ENCODE measurements at places on chromosomes 4 and X.

DNA sequence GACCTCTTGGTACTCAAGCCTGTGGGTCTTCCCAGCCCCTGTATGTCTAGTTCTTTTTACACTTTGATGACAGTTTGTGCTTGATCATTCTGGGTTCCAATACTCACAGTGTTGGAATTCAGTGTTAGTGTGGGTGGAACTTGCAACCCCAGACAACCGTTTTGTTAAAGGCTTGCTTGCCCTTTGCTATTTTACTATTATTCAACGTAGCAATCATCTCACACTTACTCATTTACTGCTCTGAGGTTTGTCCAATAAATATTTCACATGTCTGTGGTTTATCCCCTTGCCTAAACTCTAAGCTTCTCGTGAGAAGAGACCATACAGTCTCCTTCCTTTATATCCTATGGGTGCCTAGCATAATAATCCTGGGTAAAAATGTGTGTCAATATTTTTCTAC, 15.3 kb downstream of the CCNG2 start:
- peaks cover 28% of the 10 kb centered on the region for H3K36me3 ChIP-seq
- peaks cover 15% of the 10 kb centered on the region for H3K4me1 ChIP-seq
- DNase-seq: no peak
- H3K27me3 ChIP-seq: no peaks in the 10 kb centered on the region
- H3K4me3 ChIP-seq: no peak overlapping the region

DNA sequence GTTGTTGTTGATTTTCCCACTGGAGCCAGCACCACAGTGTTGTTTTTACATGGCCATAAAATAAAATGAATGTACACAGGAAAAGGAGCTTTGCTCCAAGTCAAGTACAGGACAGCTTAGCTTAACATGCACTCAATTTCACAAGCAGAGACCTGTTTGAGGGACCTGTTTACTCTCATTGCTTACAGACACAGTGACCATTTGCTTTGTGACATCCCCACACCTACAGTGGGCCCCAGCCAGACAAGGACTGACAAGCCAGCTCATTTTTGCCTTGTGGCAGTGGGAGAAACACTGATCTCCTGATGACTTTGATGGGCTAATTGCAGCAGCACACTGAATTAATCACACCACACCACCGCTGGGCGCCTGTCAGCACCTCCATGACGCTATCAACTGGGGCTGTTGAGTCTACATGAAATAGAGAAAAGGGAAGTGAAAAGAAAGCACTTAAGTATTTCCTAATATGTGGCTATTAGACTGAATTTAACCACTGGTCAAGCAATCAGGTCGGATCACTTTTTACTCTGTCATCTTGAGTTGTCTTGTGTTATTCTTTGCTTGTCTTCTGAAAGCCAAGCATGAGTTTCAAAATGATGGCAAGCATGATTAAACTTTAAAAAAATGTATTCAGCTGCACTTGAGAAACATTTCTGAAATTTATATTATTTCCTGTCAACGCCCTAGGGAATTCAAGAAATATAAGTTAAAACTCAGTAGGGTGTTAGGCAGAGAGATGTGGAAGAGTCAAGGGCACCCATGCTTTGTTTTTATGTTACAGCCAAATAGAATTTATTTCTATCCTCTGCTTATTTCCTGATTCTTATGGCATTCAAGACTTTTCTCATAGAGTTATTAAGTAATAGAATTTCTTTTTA, 557.7 kb downstream of the RAB28 start:
- H3K4me3 ChIP-seq: no peak overlapping the region
- DNase-seq: no peak
- no peaks in the 10 kb centered on the region for H3K4me1 ChIP-seq
- no peaks in the 10 kb centered on the region for H3K27me3 ChIP-seq
- no peaks in the 10 kb centered on the region for H3K36me3 ChIP-seq

- no peaks in the 10 kb centered on the region for H3K36me3 ChIP-seq
- no peak overlapping the region for H3K27ac ChIP-seq
Measured at GRCh38 chrX:1493877-1494510, 41.3 kb upstream of the ASMTL start.

- H3K4me3 ChIP-seq: no peak overlapping the region
- DNase-seq: no peak
- no peak overlapping the region for H3K27ac ChIP-seq
- H3K4me1 ChIP-seq: no peaks in the 10 kb centered on the region
- H3K27me3 ChIP-seq: no peaks in the 10 kb centered on the region
- H3K36me3 ChIP-seq: no peaks in the 10 kb centered on the region
Measured at GRCh38 chr4:114417214-114417613, 181.4 kb upstream of the UGT8 start.

GRCh38 chr4:140247237-140247636, 93.3 kb upstream of the MAML3 start:
- no peaks in the 10 kb centered on the region for H3K4me1 ChIP-seq
- H3K36me3 ChIP-seq: no peaks in the 10 kb centered on the region

GRCh38 chr4:66055999-66056398, 385.7 kb upstream of the EPHA5 start:
- H3K27ac ChIP-seq: no peak overlapping the region
- DNase-seq: no peak
- H3K4me3 ChIP-seq: no peak overlapping the region
- no peaks in the 10 kb centered on the region for H3K36me3 ChIP-seq

DNA sequence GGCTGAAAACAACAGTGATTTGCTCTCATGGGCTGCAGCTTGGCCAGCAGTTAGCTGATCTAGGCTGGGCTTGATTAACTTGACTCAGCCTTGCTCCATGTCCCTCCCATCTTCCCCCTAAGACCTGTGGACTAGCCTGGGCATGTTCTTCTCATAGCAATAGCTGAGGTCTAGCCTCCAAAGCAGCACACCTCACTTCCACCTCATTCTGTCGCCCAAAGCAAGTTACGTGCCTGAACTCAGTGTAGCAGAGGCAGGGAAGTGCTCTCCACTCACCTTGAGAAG, 62.2 kb downstream of the EVC start:
- H3K27ac ChIP-seq: peak overlapping the region; percentile 91
- H3K4me1 ChIP-seq: peaks cover 20% of the 10 kb centered on the region
- no peaks in the 10 kb centered on the region for H3K27me3 ChIP-seq

GRCh38 chr4:139528377-139529005, 27.5 kb downstream of the SETD7 start:
- DNase-seq: no peak
- no peak overlapping the region for H3K27ac ChIP-seq
- H3K4me1 ChIP-seq: no peaks in the 10 kb centered on the region
- peaks cover 65% of the 10 kb centered on the region for H3K36me3 ChIP-seq

DNA sequence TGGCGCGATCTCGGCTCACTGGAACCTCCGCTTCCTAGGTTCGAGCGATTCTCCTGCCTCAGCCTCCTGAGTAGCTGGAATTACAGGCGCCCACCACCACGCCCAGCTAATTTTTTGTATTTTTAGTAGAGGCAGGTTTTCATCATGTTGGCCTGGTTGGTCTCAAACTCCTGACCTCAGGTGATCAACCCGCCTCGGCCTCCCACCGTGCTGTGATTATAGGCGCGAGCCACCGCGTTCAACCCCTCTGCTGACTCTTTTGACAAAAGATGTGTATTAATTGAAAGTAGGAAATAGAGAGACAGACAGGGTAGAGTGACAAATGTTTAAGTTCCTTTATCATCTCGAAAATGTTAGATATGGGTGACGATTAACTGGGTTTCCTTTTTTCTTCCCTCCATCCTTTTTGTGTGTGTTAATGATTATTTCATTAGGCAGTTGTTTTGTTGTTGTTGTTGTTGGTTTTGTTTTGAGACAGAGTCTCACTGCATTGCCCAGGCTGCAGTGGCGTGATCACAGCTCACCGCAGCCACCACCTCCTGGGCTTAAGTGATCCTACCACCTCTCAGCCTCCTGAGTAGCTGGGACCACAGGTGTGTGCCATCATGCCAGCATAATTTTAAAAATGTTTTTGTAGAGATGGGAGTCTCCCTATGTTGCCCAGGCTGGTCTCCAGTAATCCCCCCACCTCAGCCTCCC, 79.5 kb downstream of the KDM6A start:
- no peaks in the 10 kb centered on the region for H3K27me3 ChIP-seq
- H3K36me3 ChIP-seq: no peaks in the 10 kb centered on the region
- peaks cover 16% of the 10 kb centered on the region for H3K4me1 ChIP-seq
- no peak overlapping the region for H3K27ac ChIP-seq
- H3K4me3 ChIP-seq: no peak overlapping the region
- DNase-seq: no peak

DNA sequence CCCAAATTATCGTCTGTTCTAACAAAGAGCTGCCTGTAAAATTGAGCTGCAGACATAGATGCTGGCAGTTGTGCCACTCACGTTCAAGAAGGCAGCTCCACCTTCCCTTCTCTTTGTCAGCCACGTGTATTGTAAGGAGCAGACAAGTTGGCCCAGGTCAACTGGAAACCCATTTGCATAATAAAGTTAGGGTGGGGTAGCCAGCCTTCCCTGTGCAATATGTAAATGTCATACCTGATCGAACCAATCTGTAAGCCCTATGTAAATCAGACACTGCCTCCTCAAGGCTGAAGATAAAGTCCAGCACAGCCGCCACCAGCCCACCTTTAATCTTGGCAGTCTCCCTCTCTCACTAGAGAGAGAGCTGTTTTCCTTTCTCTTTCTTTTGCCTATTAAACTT, 117.2 kb downstream of the TMEM144 start:
- H3K27ac ChIP-seq: no peak overlapping the region
- DNase-seq: no peak
- no peak overlapping the region for H3K4me3 ChIP-seq
- no peaks in the 10 kb centered on the region for H3K4me1 ChIP-seq
- H3K36me3 ChIP-seq: no peaks in the 10 kb centered on the region

DNA sequence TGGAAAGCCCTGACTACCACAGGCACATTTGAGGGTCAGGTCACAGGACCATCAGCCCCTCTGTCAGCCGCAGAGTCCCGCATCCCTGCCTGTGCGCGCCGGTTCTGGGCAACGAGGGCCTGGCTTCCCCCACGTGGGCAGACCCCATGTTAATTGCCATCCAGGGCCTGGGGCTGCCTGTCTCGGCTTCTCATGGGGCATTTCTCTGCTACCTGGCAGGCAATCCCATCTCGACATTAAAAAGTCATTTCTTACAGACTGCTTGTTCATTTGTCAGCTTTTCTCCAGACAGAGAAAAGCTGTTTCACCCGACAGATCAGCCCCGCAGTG, 45.6 kb upstream of the SORCS2 start:
- H3K4me1 ChIP-seq: no peaks in the 10 kb centered on the region
- H3K27me3 ChIP-seq: no peaks in the 10 kb centered on the region
- H3K27ac ChIP-seq: no peak overlapping the region
- no peaks in the 10 kb centered on the region for H3K36me3 ChIP-seq
- no peak for DNase-seq

DNA sequence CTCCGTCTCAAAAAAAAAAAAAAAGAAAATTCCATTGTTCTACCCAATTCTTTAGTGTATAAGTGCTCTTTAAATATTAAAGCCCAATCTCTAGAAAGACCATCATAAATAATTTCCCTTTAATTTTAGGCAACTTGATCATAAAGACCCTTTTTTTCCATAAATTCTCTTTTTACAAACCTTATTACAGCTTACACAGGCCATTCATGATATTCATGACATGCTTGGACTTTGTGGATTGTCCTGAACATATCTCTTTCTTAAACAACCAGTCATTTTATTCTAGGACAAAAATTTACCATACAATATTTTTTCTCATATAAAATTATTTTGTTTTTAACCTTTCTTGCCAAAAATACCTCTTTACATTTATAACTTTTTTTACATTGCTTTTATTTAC, 30.5 kb downstream of the TLR8 start:
- H3K27me3 ChIP-seq: no peaks in the 10 kb centered on the region
- H3K36me3 ChIP-seq: no peaks in the 10 kb centered on the region
- DNase-seq: no peak
- no peak overlapping the region for H3K27ac ChIP-seq

- peaks cover 8% of the 10 kb centered on the region for H3K27me3 ChIP-seq
- peak overlapping the region; percentile 41 for H3K4me3 ChIP-seq
- H3K27ac ChIP-seq: no peak overlapping the region
- DNase-seq: no peak
- H3K36me3 ChIP-seq: no peaks in the 10 kb centered on the region
Measured at GRCh38 chr4:90128961-90129495, 1.8 kb downstream of the CCSER1 start.

GRCh38 chr4:107035819-107036583, at the start of gene DKK2:
Gene DKK2 (minus strand): TSS chr4:107036313. CDS start chr4:107035591, 722 bp downstream.
- H3K27me3 ChIP-seq: peaks cover 83% of the 10 kb centered on the region
- H3K4me3 ChIP-seq: peak within 1 kb of the TSS; percentile 3
- H3K4me1 ChIP-seq: no peaks in the 10 kb centered on the region
- no peaks in the 10 kb centered on the region for H3K36me3 ChIP-seq
- no peak within 1 kb of the TSS for H3K27ac ChIP-seq
- DNase-seq: no peak

DNA sequence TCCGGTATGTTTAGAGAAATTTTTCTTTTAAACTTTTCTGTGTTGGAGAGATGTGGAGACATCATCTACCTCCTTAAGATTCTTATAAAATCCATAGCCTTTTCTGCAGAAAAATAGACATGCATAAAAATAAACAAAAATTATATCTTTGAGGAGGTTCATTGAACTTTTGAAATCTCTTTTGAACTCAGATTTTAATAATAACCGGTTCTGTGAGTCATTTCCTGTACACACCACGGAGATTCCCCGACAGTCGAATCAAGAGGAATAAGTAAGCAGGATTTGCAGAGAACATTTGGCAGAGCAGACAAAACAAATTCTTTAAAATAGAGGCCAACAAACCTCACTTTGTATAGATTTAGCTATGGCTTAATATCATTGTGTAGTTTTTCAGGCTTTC, 918.7 kb upstream of the POU3F4 start:
- no peaks in the 10 kb centered on the region for H3K27me3 ChIP-seq
- no peak overlapping the region for H3K4me3 ChIP-seq
- peak overlapping the region; percentile 48 for H3K27ac ChIP-seq
- no peaks in the 10 kb centered on the region for H3K36me3 ChIP-seq
- peaks cover 5% of the 10 kb centered on the region for H3K4me1 ChIP-seq
- no peak for DNase-seq

DNA sequence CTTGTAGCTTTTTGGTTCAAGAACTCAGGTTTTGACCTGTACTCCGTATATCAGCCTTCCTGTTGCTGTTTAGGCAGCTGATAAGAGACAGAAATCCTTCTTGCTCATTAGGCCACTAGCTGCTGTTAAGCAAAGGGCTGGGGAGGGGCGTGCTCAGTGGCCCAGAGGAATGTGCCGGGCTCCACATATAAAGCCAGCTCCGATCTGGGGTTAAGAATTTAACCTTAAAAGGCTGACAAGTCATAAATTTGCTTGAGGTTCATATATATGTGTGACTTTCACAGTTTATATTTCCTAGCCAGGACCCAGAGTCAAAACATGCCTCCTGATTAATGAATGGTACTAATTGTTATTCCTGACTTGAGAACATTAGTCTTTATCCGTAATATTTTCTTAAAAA, 15.3 kb downstream of the GPC3 start:
- no peak for DNase-seq
- no peaks in the 10 kb centered on the region for H3K36me3 ChIP-seq
- H3K4me3 ChIP-seq: no peak overlapping the region
- no peaks in the 10 kb centered on the region for H3K27me3 ChIP-seq
- H3K27ac ChIP-seq: no peak overlapping the region
- no peaks in the 10 kb centered on the region for H3K4me1 ChIP-seq

- no peak overlapping the region for H3K27ac ChIP-seq
- H3K4me3 ChIP-seq: no peak overlapping the region
- H3K4me1 ChIP-seq: no peaks in the 10 kb centered on the region
- no peaks in the 10 kb centered on the region for H3K27me3 ChIP-seq
- DNase-seq: no peak
Measured at GRCh38 chrX:42195506-42195905, 272.2 kb upstream of the CASK start.

GRCh38 chr4:186298031-186298647, 32.1 kb downstream of the F11 start:
- H3K36me3 ChIP-seq: no peaks in the 10 kb centered on the region
- no peak overlapping the region for H3K27ac ChIP-seq
- H3K27me3 ChIP-seq: no peaks in the 10 kb centered on the region
- DNase-seq: no peak
- no peaks in the 10 kb centered on the region for H3K4me1 ChIP-seq
- no peak overlapping the region for H3K4me3 ChIP-seq
